Stimulated activated CD4-positive, alpha-beta T cell treated with anti-CD3 and anti-CD28 coated beads, Interleukin-12 subunit alpha, Interleukin-12 subunit beta, amount 100 ng/mL, for 4 hours (primary cell): ENCODE measurements at places on chromosomes 1 and 21.

GRCh38 chr1:204419064-204419403 is 7.4 kb upstream of the PPP1R15B start:
- DNase-seq: no peak

DNA sequence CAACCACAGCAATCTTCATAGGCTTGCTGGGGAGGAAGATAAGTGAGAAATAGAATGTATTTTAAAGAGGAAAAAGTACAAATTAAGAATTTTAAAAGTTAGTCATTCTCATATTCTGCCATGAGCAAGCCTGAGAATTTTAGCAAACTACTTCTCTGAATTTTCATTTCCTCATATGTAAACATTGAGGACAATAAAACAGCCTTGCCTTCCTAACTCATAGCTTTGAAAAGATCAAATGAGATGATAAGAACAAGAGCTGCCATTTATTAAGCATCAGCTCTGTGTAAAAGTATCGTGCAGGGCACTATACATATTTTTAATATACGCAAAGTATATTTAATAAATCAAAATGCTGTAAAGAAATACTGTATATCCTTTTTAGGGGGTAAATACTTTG is 286.0 kb downstream of the NFIA start:
- no peak for DNase-seq

DNA sequence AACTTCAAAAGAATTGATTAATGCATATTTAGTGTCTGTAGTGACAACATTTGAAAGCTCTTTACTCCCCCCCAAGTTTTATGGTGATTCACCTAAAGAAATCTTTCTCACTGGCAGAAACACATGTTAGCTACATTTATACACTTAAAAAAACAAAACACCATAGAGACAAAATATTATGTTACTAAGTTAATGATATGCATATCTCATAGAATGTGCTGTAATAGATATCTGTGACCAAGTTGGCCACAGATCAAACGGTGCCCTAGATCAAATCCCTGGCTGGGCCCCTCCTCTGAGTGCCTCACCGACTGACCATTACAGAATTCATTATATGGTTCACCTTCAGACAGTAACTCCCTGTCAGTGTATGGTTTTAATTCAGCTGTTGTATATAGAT is 322.1 kb upstream of the LYPLAL1 start:
- no peak for DNase-seq

DNA sequence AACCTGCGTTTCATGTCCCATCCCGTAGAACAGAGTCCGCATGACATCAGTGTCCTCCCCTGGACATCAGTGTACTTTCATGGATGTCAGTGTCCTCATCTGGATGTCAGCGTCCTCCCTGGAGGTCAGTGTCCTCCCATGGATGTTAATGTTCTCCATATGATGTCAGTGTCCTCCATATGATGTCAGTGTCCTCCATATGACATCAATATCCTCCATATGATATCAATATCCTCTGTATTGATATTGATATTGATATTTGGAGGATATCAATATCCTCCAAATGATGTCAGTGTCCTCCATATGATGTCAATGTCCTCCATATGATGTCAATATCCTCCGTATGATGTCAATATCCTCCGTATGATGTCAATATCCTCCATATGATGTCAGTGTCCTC is 284.9 kb downstream of the AJAP1 start:
- no peak for DNase-seq

DNA sequence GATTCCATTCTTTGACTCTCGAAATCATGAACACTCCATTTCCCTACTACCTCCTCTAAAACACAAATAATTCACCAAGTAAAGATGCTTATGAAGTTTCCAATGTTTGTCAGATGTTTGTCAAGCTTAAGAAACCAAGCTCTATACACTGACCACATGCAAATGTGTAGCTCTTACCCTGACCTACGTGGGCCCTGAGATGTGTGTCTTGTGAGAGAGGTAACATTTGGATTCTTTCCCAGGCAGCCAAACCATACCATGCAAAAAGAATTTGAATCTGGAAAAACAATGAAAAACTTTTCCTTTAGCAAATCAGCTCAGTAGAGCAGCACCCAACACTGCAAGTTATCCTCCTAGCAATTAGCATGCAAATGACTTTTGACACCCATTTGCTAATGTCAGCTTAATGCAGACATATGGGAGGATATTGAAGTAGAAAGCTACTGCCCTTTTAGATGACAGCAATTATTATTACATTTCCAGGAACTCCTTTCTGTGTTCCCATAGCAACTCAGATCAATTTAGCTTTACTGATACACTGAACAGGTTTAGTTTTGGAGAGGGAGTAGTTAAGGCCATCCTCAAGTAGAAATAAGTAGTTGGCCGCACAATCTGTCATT is 83.2 kb upstream of the RGS4 start:
- DNase-seq: no peak

DNA sequence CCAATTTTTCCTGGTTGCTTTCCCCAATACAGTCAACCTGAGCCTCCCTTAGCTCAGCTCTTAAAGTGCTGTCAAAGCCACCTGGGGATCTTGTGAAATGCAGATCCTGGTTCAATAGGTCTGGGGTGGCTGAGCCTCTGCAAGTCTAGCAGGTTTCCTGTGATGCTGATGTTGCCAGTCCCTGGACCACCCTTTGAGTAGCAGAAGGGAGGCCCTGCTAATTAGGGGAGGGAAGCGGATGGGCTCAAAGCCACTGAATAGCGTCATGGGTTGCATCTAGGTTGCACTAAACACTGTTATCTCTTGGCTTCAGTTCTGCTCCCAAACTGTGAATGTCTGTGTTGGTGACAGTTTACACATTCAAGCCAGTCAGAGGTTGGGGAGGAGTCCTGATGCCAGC is 127.2 kb downstream of the KAZN start:
- DNase-seq: no peak

DNA sequence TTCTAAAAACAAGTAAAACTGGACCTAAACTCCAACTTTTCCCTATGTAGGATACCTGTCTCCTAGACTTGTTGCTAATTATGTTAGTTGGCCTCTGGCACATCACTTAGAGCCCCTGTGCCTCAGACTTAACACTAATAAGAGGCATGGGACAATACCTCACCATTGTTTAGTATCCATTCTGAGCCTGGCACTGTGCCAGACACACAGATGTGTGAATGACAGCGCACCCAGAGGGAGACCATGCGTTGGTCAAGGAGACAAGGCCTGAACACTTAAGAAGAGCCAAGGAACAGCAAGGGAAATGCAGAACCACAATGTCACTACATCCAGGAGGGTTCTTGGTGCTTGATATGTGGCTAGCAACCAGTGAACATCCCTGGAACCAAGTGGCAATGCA is 189.1 kb downstream of the FGGY start:
- no peak for DNase-seq
